ENCODE measurements at places on chromosomes 2 and 18. TPM values are rescaled to one million over a fixed set of nuclear protein-coding genes. Genes with fewer than 3 reads are reported as not detected.

EVA1A gene
- 8.5 TPM for total RNA-seq

RAB27B gene
- total RNA-seq, result 0.31 TPM

RAB17 gene
- total RNA-seq, result 26.9 TPM

RBM44 gene
- total RNA-seq, result 0.19 TPM

PRSS56 gene
- not detected for total RNA-seq

NRP2 gene
- 22.0 TPM for total RNA-seq

LOXHD1 gene
- total RNA-seq, result 0.17 TPM

- H3K4me1 ChIP-seq, result peaks cover 14% of the 10 kb centered on the region
- no peak overlapping the region for H3K4me3 ChIP-seq
- no peak for DNase-seq
- H3K36me3 ChIP-seq, result no peaks in the 10 kb centered on the region
- no peak overlapping the region for H3K27ac ChIP-seq
- no peaks in the 10 kb centered on the region for H3K27me3 ChIP-seq
These were observed 126.2 kb upstream of the TMEM200C start for GRCh38 chr18:6021306-6022073.

DNA sequence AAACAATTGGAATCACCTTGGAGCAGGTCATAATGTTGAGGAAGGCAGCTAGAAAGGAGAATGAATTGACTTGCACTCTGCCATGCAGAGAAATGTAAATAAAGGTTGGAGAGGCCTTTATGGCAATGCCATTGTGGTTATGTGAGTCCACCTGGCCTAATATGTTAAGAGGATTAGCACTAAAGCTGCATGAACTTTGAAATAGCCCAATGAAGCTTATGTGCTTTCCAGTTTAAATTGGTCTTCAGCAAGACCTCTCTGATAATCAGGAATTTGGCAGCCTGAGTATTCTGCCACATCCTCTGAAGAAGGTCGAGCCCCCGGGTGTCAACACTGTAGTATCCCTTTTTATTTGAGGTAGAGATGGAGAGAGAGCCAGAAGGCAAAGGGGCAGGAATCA lies 464.9 kb downstream of the CDH2 start:
- H3K36me3 ChIP-seq, result no peaks in the 10 kb centered on the region
- peak overlapping the region; percentile 58 for H3K27ac ChIP-seq
- H3K4me1 ChIP-seq, result peaks cover 36% of the 10 kb centered on the region
- H3K4me3 ChIP-seq, result no peak overlapping the region
- no peaks in the 10 kb centered on the region for H3K27me3 ChIP-seq

GRCh38 chr2:31388736-31389135 lies 25.8 kb downstream of the XDH start:
- no peaks in the 10 kb centered on the region for H3K27me3 ChIP-seq
- H3K4me1 ChIP-seq, result peaks cover 6% of the 10 kb centered on the region
- no peak overlapping the region for H3K4me3 ChIP-seq
- H3K27ac ChIP-seq, result no peak overlapping the region
- no peaks in the 10 kb centered on the region for H3K36me3 ChIP-seq

DNA sequence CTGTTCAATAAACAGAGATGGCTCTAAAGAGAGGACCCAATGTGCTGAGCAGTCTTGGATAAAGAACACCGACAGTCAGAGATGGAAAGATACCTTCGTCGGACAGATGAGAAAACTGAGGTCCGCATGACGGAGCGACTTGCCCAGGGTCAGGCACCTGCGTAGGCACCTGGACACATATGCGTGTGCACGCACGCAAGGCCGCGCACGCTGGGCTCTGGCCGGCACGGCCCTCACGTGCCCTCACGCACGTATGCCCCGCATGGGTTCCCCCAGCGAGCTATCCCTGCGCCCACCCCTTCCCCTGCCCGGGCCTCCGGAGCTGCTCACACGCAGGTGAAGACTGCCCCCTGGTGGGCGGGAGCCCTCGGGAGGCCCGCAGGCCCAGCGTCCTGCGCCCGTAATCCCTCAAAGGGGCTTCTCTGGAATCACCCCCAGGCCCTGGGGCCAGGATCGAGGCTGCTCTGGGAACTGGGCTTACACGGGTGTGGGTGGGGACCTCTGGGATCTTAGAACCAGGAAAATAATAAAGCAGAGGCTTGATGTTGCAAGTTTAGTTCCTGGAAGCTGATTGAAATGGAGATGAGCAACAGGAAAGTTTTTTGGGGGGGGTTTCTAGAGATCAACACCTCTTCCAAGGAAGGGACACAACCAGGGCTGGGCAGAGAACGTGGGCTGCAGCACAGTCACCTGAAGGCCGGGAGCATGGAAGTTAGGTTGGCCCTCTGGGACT lies 246.3 kb downstream of the TNS1 start:
- no peaks in the 10 kb centered on the region for H3K36me3 ChIP-seq
- peak overlapping the region; percentile 47 for H3K4me3 ChIP-seq
- peak; percentile 93 for DNase-seq
- H3K27ac ChIP-seq, result no peak overlapping the region
- H3K4me1 ChIP-seq, result peaks cover 9% of the 10 kb centered on the region

- H3K27me3 ChIP-seq, result no peaks in the 10 kb centered on the region
- no peak overlapping the region for H3K27ac ChIP-seq
- no peaks in the 10 kb centered on the region for H3K4me1 ChIP-seq
- no peaks in the 10 kb centered on the region for H3K36me3 ChIP-seq
These were observed 128.7 kb upstream of the L3MBTL4 start for GRCh38 chr18:6543330-6543908.

GRCh38 chr2:69628325-69629021 lies 15.1 kb downstream of the AAK1 start:
- H3K36me3 ChIP-seq, result no peaks in the 10 kb centered on the region
- peaks cover 11% of the 10 kb centered on the region for H3K4me1 ChIP-seq
- DNase-seq, result no peak
- no peaks in the 10 kb centered on the region for H3K27me3 ChIP-seq
- no peak overlapping the region for H3K27ac ChIP-seq

DNA sequence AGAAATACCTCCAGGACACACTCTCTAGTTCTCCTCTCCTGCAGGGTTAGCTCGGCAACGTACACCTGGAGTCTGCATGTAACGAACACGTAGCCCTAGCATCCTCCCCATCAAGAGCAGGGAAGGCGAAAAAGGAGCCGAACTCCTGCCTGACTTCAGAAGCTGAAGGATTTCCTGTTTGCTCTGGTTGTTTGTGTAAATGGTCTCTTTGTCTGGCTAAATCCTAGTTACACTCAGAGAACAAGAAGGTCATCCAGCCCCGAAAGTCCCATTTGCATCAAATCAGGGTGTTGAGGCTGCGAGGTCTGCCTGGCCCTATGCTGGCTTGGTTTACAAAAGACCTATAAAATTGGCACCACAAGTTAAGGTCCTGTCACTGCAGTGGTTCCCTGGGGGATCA lies 66.4 kb upstream of the POMC start:
- H3K36me3 ChIP-seq, result peaks cover 58% of the 10 kb centered on the region
- no peak overlapping the region for H3K4me3 ChIP-seq
- DNase-seq, result no peak
- no peaks in the 10 kb centered on the region for H3K27me3 ChIP-seq
- 0 out of 2 replicates have a peak overlapping the region, but pooled peaks have one; percentile 66 for H3K27ac ChIP-seq

DNA sequence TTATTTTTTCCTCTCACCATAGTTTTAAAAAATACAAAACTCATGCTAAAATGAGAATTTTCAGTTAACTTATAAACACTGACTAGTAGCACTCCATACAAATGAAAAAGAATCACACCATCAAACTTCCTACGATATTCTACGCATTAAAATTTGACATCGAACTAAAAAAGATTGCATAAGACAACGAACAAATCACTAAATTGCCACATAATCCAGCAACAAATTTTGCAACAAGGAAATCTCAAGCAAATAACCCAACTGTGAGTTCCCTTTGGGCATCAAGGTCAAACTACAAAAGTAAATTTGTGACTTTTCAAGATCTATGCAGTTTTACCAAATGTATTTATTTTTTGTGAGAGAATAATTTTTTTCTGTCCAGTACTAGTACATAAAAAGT lies 1.5 kb downstream of the MAP3K2 start:
- no peak overlapping the region for H3K27ac ChIP-seq
- H3K4me1 ChIP-seq, result peaks cover 23% of the 10 kb centered on the region
- H3K27me3 ChIP-seq, result no peaks in the 10 kb centered on the region
- no peaks in the 10 kb centered on the region for H3K36me3 ChIP-seq
- peak overlapping the region; percentile 76 for H3K4me3 ChIP-seq
- no peak for DNase-seq

All from GM23338 (cell line).